ENCODE measurements at places on chromosomes 6 and 20. TPM values are rescaled to one million over a fixed set of nuclear protein-coding genes. Genes with fewer than 3 reads are reported as not detected.

The ZSWIM1 gene
- 19.0 TPM for total RNA-seq

The RALGAPA2 gene
- total RNA-seq: 6.3 TPM

The ABCF1 gene
- 14.4 TPM for total RNA-seq

The OGFR gene
- 99.0 TPM for total RNA-seq

The MCHR2 gene
- not detected for total RNA-seq

- no peak overlapping the region for H3K4me3 ChIP-seq
- DNase-seq: peak; percentile 43
These were observed 897.4 kb upstream of the CITED2 start for GRCh38 chr6:140271759-140272377.

DNA sequence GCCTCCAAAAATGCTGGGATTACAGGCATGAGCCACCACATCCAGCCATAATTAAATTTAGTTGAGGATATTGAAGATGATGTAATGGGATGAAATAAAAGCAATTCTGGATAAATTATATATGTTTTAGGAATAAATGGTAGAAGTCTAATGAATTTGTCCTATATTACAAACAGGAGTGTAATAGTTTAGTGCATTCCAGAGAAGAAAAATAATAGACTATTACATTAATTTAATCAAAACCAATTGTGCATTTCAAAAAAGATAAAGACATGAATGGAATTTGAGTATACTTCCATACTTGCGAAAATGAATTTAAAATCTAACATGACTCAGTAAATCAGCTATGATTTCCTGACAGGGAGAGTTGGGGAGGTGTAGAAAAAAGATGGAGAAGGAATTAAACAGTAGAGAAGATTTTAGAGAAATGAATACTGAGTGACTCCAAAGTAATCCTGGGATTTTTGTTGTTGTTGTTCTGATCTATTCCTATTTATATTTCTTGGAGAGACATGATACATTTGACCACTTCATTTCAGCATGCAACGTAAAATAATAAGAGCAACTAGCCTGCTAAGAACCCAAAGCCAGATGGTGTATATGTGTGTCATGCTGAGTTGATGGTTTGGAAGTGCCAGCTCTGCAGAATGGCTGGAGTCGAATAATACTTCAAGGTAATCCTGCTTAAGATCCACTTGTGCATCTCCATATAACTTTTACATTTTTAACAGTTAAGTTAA is 67.4 kb downstream of the AIG1 start:
- no peaks in the 10 kb centered on the region for H3K36me3 ChIP-seq
- H3K4me3 ChIP-seq: no peak overlapping the region
- no peak for DNase-seq
- H3K4me1 ChIP-seq: no peaks in the 10 kb centered on the region
- H3K27me3 ChIP-seq: no peaks in the 10 kb centered on the region
- no peak overlapping the region for H3K27ac ChIP-seq

DNA sequence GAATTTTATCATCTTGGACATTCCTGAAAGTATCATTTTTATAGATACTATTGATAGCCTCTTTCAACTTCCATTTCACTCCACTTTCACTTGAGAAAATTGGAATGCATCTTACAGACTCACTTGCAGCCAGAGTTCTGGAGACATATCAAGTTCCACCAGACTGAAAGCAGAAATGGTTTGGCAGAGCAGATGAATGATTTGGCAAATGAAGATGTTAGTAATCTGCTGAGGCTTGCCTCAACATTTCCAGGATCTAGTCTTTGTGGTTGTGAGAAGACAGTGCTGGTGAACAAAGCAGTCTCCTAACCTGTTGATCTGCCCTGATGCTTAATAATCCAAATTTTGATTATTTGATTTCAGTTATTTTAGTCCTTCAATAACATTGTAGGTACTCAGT is 202.6 kb downstream of the TRDN start:
- H3K4me3 ChIP-seq: no peak overlapping the region
- H3K27me3 ChIP-seq: no peaks in the 10 kb centered on the region
- H3K4me1 ChIP-seq: no peaks in the 10 kb centered on the region
- no peak overlapping the region for H3K27ac ChIP-seq
- no peak for DNase-seq
- H3K36me3 ChIP-seq: no peaks in the 10 kb centered on the region

DNA sequence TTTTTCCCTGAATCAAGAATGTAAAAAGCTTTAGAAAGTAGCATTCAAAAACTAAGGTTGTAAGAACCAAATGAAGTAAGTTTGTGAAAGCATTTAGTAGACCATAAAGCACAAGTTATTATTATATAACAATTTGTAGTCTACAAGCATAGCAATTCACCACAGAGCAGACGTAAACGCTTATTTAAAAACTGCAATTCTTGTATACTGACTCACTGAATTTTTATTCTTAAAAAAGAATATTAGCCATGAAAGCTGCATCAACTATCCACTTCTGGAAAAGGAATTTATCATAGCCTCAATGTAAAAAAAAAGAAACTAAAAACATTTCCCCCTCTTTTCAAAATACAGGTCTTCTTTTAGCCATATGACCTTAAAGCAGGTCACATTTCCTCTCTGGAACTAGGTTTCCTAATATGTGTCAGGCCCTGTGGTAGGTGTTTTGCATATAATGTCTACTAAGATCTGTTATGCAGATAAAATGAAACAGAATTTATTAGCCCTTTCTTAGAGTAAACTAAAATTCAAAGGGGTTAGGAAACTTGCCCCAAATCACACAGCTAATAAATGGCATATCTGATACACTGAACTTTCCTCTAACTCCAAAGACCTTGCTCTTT is 2.1 kb downstream of the MAP3K7 start:
- H3K4me3 ChIP-seq: peak overlapping the region; percentile 99
- H3K4me1 ChIP-seq: peaks cover 56% of the 10 kb centered on the region
- DNase-seq: peak; percentile 68

DNA sequence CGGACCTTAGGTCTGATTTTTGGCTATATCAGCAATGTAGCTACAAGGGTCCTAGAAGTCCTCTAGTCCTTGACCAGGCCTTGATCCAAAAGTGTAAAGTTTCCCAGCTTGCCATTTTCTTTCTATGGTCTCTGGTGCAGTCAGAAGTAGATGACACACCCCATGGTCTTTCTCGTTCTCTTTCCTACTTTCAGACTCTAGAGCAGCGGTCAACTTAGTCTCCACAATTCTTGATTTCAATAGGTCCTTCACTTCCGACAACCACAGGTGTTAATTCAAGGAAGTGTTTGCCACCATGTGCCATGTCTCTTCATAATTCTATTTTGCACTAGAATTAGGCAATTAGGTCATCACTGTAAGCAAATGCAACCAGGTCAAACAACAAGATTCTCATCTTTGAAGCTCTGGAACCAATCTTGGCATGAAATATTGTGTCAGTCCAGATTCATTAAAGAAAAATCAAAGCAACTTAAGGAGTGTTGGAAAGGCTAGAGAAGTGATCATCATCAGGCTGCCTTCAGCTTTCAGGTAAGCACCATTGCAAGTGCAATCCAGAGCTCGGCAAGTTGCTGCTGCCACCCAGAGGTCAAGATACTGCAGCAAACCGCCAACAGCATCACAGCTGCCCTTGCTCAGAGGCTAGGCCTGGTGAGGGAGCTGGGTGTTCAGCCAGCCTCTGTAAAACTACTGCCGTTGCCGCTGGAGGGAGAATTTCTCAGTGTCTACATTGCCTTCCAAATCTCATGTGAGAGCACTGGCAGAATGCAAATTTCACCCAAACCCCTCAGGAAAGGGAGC is 5.6 kb upstream of the SYNE1 start:
- no peak overlapping the region for H3K27ac ChIP-seq
- H3K4me1 ChIP-seq: no peaks in the 10 kb centered on the region
- H3K36me3 ChIP-seq: no peaks in the 10 kb centered on the region
- no peaks in the 10 kb centered on the region for H3K27me3 ChIP-seq
- DNase-seq: peak; percentile 87

GRCh38 chr6:26195924-26196845 is 109.0 kb downstream of the HFE start:
- peaks cover 39% of the 10 kb centered on the region for H3K4me1 ChIP-seq
- DNase-seq: peak; percentile 85
- no peaks in the 10 kb centered on the region for H3K36me3 ChIP-seq

DNA sequence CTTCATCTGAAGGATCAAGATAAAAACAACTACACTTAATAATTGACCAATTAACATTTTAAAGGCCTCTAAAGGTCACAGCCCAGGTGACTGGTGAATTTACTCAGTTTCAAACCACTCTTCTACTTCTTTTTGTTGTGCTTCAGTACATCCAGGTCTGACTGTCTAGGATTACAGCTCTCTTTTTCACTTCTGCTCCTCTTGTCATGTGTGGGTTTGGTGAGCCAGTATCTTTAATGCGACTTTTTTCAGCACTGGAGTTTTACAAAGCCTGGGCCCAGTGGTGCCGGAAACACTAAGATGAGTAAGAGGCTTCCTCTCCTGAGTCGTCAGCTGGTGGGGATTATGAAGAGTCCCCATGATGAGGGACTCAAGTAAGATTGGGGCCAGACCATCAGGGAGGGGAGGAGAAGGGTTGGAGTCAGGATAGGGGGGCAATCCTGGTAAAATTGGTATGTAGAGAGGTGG is 27.0 kb downstream of the HECA start:
- H3K4me3 ChIP-seq: no peak overlapping the region
- H3K27ac ChIP-seq: peak overlapping the region; percentile 76
- H3K27me3 ChIP-seq: no peaks in the 10 kb centered on the region
- peak; percentile 64 for DNase-seq

DNA sequence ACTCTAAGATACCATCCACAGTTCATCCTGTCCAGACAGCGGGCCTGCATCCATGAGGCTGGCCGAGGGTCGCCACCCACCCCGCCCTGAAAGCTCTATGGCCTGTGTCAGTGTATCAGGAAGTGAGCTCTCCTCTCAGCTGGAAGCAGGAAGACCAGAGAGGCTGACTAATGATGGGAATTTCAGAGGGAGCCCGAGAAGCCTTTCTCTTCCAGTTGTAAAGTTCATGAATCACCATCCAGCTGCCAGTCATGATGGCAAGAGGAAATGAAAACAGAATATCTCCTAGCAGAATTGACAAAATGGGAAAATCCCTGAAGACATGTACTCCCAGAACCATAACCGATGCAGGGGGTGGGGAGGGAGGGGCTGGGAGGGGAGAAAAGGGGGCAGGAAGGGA is 109.6 kb upstream of the RPS6KA2 start:
- no peaks in the 10 kb centered on the region for H3K36me3 ChIP-seq
- H3K4me3 ChIP-seq: no peak overlapping the region
- peaks cover 17% of the 10 kb centered on the region for H3K4me1 ChIP-seq

- no peak overlapping the region for H3K4me3 ChIP-seq
These were observed 5.7 kb upstream of the LAMP5 start for GRCh38 chr20:9508696-9509178.

DNA sequence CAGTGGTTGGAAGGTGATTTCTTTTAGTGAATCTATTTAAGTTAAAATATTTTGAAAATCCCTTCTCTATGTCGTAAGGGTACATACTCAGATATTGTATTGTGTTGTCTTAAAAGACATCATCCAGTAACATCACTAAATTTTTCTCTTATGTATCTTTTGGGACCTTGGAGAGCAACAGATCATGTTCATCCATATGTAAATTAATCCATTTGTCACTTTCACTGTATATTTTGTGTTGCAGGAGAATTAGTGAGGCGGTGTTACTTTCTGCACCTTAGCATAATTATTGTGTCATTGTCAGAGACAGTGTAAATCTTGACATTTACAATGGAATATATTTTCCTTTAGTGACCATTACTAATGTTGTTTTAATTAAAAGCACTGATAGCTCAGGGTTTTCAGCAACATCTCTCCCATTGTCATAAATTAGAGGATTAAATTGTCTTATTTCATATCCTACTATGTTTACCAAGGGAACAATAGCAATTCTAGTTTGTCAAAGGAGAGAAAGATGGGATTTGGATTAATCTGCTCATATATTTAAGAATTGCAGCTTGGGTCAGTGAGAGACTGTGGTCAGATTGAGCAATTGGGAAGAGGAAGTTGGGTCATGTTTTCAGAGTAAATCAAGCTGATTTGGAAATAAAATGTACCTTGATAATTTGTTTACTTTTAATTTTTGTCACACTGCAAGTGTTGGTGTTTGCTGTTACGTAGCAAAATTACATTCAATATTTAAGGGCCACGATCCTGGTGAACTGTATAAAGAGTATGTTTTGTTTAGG is 22.7 kb downstream of the DOK5 start:
- H3K4me1 ChIP-seq: no peaks in the 10 kb centered on the region
- no peaks in the 10 kb centered on the region for H3K27me3 ChIP-seq
- H3K4me3 ChIP-seq: no peak overlapping the region
- no peak overlapping the region for H3K27ac ChIP-seq
- no peak for DNase-seq

GRCh38 chr6:138873191-138873590 is 77.3 kb downstream of the ECT2L start:
- H3K36me3 ChIP-seq: no peaks in the 10 kb centered on the region
- H3K27ac ChIP-seq: no peak overlapping the region
- no peak for DNase-seq
- no peaks in the 10 kb centered on the region for H3K27me3 ChIP-seq

GRCh38 chr20:19710336-19711120 is 47.5 kb upstream of the RIN2 start:
- no peak overlapping the region for H3K27ac ChIP-seq
- H3K36me3 ChIP-seq: no peaks in the 10 kb centered on the region
- H3K4me3 ChIP-seq: no peak overlapping the region
- peak; percentile 50 for DNase-seq

DNA sequence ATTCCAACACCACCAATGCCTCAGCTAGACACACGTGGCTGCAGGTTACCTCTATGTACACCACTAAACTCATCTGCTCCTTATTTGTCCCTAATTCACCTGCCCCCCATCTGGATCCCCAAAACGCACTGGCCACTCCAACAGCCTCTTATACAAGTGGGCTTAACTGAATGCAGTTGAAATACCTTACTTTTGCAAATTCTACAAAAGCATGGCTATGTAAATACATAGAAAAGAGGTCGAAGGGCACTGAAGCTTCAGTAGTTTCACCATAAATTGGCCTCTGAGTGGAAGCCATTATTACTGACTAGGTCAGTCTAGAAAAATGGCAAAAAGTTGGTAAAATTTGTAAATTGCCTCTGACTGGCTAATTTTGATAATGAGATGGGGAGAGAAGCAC is 11.1 kb upstream of the PPP1R3G start:
- H3K4me3 ChIP-seq: no peak overlapping the region
- H3K27me3 ChIP-seq: no peaks in the 10 kb centered on the region
- no peaks in the 10 kb centered on the region for H3K36me3 ChIP-seq
- H3K4me1 ChIP-seq: no peaks in the 10 kb centered on the region
- DNase-seq: no peak

DNA sequence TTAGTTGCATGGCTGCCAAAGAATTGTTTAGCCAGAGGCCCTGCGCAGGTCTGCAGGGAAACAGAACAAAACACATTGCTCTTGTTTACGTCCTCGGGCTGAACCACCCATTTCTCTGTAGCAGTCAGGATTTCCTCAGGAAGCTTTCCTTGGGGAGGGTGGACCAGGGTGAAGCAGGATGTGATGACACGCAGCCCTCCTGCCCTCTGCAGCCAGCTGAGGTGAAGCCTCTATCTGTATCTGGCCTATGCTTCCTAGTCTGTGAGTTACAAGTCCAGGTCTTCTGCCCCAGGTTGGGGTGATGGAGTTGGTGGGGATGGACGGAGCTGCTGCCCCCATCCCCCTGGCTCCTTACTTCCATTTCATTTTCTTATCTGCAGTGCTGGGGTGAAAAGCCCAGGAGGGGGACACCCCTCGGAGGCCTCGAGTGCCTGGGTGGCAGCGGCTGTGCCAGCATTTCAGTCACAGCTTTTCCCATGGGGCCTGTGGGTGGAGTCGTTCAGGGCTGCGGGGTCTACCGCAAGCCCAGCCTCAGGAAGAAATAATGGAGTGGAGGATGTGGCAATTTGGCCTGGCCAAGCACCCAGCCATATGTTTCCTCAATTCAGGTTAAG is 24.9 kb downstream of the SASH1 start:
- no peaks in the 10 kb centered on the region for H3K27me3 ChIP-seq
- no peaks in the 10 kb centered on the region for H3K4me1 ChIP-seq
- H3K4me3 ChIP-seq: no peak overlapping the region
- no peaks in the 10 kb centered on the region for H3K36me3 ChIP-seq

GRCh38 chr6:44497807-44498206 is 110.3 kb downstream of the CDC5L start:
- H3K36me3 ChIP-seq: no peaks in the 10 kb centered on the region
- H3K27me3 ChIP-seq: no peaks in the 10 kb centered on the region
- H3K27ac ChIP-seq: no peak overlapping the region
- H3K4me1 ChIP-seq: no peaks in the 10 kb centered on the region

All from Karpas-422 (cell line).